Umbilical cord (tissue), 2 donors: ENCODE measurements at places on chromosomes 3 and 15. TPM values are rescaled to one million over a fixed set of nuclear protein-coding genes. Genes with fewer than 3 reads are reported as not detected.

DNA sequence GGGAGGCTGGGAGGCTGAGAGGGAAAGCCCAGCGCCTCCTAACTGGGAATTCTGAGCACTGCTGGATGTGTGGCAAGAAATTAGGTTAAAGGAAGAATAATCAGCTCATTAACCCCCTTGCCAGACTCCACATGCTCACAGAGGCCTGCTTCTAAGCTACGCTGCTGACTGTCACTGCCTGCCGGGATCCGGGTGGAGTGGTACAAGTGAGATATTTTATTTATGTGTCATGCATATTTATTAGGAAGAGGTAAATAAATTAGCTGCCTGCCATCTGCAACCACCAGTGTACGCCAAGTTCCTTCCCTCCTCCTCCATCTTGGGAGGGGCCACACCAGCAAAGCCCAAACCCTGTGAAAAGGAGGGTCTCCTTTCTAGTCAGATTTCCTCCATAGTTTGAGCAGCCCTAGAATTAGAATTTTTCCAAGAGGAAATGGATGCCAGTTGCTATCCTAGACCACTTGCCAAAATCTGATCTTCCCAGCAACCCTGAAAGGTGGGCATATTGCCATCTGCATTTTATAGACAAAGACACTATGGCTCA is 43.5 kb upstream of the GRIP2 start:
- no peak for DNase-seq

- no peak for DNase-seq
These were observed 23.1 kb upstream of the MTHFS start for GRCh38 chr15:79919749-79920511.

The GRM7 gene
- 4.1 TPM for total RNA-seq

DNA sequence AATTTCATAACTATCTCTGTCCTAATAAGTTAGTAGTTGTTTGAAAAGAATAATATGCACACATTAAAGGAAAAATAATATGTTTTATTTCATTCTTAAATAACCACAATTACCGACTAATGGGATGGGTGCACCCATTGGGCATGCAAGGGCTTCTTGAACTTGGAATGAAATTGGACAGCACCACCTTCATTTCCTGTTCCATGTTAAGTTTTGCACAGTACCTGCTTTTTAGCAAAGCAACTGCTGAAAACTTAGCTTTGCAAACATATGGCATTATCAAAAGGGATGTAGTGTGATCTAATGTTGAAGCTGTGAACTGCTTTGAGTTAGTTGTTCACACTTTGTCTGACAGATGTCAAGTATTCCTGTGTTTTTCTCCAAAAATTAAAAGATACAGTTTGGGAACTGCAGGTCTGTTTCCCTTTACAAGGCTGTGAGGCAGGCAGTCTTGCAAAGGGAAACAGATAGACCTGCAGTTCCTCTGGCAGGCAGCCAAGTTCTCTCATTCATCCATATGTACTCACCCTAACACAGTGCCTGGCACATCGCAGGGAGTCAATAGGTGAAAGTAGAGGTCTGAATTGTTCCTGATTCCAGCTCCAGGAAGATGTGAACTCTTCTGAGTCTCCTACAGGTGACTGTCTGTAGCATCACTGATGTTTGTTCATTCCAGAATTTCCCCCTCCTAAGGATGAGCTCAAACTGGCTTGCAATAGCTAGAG is 64.3 kb upstream of the GOLGA8B start:
- no peak for DNase-seq

The COL8A1 gene
- 364 TPM for total RNA-seq

GRCh38 chr3:97882975-97883598 is 61.3 kb downstream of the CRYBG3 start:
- DNase-seq: peak; percentile 3

The CLRN1 gene
- total RNA-seq: 3.4 TPM

DNA sequence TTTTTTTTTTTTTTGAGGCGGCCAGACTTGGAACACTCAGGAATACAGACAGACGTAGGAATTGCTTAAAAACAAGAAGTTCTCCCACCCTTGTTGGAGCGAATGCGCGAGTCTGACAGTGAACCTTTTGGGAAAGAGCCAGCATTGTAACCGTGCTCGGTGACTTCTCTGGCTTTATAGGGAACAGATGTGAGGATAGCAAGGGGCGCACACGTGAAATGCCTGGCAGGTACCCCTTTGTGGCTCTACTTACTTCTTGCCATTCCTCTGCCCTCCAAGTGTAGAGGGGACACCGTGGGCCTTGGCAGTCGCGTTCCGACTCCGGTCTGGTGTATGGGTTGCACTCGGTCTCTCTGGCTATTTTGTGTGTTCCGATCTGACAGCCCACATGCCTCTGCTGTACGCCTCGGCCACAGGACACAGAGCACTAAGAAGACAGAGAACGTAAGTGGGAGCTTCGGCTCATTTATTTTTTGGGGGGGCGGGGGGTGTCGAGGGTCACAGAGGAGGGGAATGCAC is 126.4 kb downstream of the ADAMTS9 start:
- no peak for DNase-seq

The CASR gene
- total RNA-seq: 1.4 TPM

DNA sequence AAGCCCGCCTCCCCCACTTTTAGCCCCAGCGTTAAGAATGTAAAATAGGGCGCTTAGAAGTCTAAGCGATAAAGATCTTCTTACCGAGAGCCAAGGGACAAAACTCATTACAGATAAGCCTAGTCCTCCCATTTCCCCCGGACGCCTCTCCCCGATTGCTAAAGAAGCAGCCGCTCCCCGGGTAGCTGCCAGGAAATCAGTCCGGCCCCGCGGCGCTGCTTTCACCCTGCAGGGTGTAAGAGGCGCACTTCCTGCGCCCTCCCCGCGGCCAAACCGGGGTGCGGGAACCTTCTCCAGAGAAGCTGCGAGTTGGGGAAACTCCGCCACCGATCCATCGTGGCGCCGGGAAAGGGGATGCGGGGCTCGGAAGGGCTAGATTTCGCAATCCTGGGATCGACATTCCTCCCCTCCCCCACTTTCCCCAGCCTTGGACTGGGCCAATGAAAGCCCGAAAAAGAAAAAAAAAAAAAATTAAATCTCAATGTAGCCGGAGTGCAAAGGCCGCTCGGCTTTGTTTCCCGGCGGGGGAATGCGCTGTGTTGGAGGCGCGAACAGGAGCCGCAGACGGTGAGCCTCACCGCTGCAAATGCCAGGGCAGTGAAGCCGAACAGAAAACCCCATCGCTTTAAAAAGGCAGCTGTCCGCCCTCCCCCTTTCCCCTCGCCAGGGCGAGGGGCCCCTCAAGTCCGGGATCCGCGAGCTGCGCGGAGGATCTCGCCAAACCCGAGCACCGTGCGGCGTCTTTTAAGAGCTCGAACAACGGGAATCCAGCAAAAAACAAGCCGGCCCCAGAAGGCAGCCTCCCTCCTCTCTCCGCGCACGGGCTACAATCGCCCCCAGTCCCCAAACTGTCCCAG is 626 bp upstream of the PTPRG start:
- DNase-seq: peak; percentile 87

DNA sequence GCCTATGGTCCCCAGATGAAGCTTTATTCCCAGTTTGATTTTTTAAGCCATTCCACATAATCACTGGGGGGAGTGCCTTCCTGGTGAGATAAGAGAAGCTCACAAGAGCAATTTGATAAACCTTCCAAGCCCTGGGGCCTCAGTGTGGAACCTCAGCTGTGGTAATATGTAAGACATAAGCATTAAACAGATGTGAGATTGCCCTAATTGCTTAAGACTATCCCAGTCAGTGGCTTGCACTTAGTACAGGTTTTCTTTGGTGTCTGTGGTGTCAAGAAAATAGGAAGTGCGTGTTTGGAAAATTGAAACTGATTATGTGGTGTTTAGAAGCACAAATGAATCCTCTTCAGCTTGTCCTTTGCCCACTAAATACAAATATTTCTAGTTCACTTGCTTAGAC is 54.3 kb downstream of the LRRN1 start:
- peak; percentile 20 for DNase-seq

- no peak for DNase-seq
These were observed 36.6 kb downstream of the FAN1 start for GRCh38 chr15:30940359-30940758.

GRCh38 chr15:100341750-100342560 is at the start of gene ADAMTS17:
Gene ADAMTS17 (minus strand): TSS chr15:100341975. CDS start chr15:100341899, 76 bp downstream.
- peak; percentile 98 for DNase-seq

The GPR27 gene
- 1.2 TPM for total RNA-seq

The RASL12 gene
- total RNA-seq: 107 TPM

- no peak for DNase-seq
These were observed 28.0 kb downstream of the PTPN9 start for GRCh38 chr15:75551091-75551490.

- no peak for DNase-seq
These were observed 3.9 kb downstream of the C3orf22 start for GRCh38 chr3:126554560-126555525.

DNA sequence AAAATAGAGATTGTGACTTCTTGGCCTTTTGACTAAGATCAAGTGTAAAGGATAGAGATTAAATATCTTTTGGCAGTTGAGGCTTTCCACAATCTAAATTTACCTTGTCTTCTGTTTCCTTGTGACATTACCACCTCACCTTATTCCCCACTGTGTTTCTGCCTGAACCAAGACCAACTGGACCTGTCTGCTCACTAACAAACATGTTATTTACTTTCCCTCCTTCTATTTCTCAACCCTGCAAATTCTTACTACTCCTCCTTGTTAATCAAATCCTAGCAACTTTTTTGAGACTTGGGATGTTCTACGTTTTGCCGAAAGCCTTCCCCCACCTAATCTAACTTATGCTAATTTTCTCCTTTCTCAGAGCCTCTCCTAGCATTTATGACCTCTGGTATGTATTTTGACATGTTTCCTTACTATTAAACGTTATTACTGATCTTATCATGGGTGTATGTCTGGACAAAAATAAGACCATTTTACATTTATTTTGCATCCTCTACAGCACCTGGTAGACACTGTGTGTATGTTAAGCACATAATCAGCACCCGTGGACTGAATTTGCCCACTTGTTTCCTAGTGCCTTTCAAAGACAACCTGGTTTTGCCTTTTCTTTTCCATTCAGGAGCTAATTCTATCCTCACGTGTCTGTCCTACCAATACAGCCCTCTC is 7.6 kb upstream of the CCNL1 start:
- DNase-seq: no peak

- DNase-seq: no peak
These were observed 199.7 kb downstream of the TNIK start for GRCh38 chr3:171260466-171260865.

The STX19 gene
- 9.4 TPM for total RNA-seq

GRCh38 chr15:77415450-77416147 is 4.3 kb downstream of the PEAK1 start:
- DNase-seq: no peak

DNA sequence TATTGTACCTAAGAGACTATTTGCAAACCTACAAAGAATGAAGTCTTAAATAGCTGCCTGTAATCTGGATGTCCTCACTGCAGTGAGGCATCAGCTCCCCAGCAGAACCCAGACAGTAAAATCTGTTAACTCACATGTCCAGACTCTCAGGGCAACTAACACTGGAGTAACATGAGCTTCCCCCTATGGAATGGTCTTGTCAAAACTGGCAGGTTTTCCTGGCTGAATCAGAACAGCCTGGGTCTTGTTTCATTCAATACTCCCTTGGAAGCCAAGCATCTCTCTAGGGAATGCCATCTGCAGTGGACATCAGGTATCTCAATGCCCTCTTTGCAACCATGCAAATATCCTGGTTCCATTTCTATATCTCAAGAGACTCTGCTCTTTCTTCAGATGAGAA is 24.4 kb downstream of the PTPN9 start:
- DNase-seq: no peak

DNA sequence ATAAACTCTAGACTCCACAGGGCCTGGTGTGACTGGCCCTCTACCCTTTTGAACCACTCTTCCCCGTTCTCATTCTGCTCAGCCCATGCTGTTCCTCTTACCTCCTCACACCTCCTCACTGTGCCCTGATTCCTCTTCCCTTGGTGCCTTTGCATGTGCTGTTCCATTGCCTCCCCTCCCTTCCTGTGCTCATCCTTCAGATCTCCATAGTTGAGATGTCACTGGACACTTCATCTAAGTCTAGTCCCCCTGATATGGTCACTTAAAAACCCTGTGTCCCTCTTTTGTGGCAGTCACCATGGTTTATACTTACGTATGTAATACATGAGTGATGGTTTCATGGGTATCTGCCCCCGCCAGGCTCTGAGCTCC is 69.8 kb downstream of the LSM3 start:
- DNase-seq: no peak

GRCh38 chr15:73010154-73011152 is 41.8 kb upstream of the NEO1 start:
- DNase-seq: no peak

- DNase-seq: no peak
These were observed 69.8 kb downstream of the TIGIT start for GRCh38 chr3:114363554-114364202.

The SERPINI1 gene
- total RNA-seq: 11.6 TPM

DNA sequence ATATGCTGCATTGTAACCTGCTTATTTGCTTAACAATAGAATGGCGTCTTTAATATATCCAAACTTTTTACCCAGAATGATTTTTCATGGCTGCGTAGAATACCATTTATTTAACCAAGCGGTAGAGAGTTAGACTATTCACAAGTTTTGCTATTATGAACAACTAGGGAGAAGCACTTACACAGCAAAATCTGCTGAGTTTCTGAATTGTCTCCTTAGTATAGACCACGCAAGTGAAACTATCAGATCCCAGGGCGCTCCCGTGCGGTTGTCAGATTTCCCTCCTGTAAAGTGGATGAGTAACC is 12.6 kb upstream of the ADPGK start:
- no peak for DNase-seq

DNA sequence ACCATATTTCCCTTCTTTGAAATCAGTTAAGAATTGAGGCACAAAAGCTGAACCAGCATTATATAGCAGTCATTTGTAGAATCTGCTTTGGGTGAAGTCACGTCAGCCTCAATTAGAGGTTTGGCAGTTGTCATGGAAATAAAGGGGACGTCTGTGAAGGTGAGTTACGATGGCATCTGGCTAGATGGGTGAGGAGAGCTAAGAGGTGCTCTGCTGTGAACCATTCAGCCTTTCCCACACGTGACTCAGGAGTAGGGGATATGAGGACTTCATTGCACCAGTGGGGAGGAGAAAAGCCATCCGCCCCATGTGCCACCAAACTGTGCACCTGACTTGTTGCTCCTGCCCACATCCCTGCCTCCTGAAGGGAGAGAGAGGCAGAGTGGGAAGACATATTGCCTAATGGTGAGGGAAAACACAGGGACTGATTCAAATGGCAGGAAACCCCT is 2.8 kb upstream of the C15orf40 start:
- DNase-seq: no peak

- DNase-seq: peak; percentile 57
These were observed 95.4 kb downstream of the SRGAP3 start for GRCh38 chr3:9153904-9154619.

- DNase-seq: no peak
These were observed 478.2 kb upstream of the ROBO2 start for GRCh38 chr3:76561494-76562236.

The TUSC7 gene
- 2.9 TPM for total RNA-seq

GRCh38 chr15:67685008-67685599 is 140.2 kb upstream of the SKOR1 start:
- DNase-seq: peak; percentile 21

DNA sequence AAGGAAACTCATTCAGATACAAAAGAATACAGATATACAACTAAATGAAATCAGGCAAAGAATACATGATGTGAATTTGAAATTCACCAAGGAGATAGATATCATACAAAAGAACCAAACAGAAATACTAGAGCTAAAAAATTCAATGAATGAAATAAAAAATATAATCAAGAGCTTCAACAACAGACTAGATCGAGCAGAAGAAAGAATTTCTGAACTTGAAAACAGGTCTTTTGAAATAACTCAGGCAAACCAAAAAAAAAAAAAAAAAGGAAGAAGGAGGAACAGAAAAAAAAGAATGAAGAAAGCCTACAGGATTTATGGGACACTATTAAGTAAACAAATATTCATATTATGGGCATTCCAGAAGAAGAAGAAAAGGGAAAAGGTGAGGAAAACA is 137.8 kb downstream of the DMXL2 start:
- no peak for DNase-seq
